Activated CD4-positive, alpha-beta T cell treated with anti-CD3 and anti-CD28 coated beads for 1 hour (primary cell): ENCODE measurements at places on chromosomes 1 and 21.

DNA sequence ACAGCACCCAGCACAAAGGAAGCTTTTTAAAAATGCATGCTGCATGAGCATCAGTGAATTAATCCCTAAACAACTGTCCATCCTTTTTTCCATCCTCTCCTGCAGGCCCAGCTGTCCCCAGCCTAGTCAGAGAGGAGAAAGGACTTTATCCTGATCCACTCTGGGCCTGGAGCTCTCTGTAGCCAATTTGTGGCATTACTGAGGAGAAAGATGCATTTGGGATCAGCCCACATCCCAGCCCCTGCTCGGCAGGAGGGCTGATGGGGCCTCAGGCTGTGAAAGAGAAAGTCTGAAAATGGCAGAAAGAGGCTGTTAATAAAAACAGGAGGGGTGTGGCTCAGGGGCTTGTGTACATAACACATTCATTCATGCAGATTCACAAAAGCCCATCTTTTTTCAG lies 37.5 kb upstream of the ATP2B4 start:
- no peak for DNase-seq

DNA sequence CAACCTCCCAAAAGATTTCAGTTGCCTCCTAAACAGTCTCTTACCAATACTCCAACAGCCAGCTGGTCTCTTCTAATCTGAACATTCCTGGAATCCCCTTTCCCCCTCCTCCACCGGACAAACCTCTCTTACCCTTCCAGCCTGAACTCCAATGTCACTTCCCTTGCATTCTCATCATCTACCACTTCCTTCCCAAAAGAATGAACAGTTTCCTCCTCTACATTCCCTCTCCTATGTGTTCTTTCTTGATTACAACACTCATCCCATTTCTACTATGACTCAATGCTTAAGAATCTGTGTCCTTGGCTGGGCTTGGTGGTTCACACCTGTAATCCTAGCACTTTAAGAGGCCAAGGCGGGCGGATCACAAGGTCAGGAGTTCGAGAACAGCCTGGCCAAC lies 417.1 kb downstream of the SETD4 start:
- DNase-seq, result no peak

- DNase-seq, result no peak
Observed at GRCh38 chr1:223833948-223834347, 11.8 kb downstream of the TP53BP2 start.

DNA sequence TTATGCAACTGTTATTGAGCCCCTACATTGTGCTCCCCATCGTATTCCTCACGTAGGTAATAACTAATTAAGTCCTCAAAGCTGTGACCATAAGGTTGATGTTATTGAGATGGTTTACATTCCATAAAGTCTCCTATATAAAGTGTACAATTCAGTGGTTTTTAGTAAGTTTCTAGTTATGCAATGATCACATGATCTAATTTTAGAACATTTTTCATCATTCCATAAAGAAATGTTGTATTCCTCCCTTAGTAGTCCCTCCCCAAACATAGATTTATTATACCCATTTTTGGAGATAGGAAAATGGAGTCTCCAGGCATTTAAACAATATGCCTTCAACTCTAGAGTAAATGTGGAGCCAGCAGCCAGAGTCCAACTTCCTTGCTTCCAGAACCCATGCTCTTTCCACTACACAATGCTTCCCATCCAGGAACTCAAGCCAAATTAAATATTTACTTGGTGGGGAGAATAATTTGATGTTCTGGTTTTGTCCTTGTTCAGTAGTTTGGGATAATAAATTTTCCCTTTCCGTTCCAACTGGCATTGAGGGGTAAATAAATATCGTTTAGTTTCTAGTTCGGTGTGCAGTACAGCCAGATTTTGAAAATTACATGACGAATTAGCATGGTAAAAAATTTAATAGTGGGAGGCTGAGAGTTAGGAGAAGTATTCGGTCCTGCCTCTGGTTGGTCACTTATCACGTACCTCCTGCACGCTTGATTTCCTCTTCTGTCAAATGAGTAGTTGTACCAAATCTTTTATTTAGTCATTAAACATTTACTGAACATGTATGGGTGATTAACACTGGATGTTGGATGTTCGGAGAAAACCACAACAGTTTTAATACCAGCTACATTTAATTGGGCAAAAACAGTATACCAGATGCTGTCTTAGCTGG lies 66.3 kb downstream of the CACHD1 start:
- no peak for DNase-seq

DNA sequence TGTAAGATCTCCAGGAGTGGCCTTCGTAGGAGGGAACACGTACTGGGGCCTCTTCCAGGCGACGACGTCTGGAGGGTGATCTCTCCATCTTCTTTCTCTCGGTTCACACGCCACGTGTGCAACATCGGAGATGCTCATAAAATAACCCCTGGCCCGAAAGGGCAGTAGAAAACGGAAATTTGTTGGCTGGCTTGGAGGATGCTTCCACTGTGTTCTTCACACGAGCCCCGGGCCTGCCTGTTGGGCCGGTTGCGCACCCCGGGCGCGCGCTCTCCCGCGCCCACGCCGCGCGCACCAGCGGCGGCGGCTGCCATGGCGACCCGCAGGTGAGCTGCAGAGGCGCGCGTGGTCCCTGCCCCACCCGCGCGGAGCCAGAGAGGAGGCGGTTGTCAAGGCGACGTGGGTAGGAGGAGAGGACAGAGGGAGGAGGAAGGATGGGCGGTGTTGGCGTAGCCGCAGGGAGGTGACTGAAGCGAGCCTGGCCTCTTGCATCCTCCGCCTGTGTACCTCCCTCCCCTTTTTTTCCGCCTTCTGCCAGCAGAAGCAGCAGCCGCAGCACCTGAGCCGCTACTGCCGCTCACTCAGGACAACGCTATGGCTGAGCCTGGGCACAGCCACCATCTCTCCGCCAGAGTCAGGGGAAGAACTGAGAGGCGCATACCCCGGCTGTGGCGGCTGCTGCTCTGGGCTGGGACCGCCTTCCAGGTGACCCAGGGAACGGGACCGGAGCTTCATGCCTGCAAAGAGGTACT lies at the start of gene ELAPOR1:
Gene ELAPOR1, plus strand, starts transcription at position 526 of the 752 bp plus-strand sequence. Its CDS starts 69 bp downstream, at position 595.
- DNase-seq, result peak; percentile 81

DNA sequence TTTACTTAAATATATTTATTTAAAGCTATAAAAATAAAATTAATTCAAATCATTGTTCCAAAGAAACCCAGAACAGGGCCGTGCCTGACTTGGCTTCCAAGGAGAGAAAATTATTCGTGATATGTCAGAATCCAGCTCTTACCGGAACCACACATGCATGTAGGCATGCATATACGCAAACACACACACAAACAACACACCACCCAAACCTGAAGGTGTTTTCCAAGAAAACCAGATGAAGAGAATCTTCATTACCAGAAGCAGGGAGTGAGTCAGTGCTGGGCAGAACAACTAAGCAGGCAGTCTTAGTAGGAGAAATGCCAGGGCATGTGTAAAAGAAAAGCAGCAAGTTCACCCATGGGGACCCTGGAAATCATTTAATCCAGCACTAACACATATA lies 432.0 kb upstream of the BEND5 start:
- DNase-seq, result no peak

- no peak for DNase-seq
Observed at GRCh38 chr21:46627726-46628125, 7.7 kb upstream of the PRMT2 start.
